ENCODE measurements at places on chromosomes 13 and 19.

- DNase-seq = peak; percentile 19
These were observed 550 bp downstream of the ZNF383 start for GRCh38 chr19:37218592-37218935.

DNA sequence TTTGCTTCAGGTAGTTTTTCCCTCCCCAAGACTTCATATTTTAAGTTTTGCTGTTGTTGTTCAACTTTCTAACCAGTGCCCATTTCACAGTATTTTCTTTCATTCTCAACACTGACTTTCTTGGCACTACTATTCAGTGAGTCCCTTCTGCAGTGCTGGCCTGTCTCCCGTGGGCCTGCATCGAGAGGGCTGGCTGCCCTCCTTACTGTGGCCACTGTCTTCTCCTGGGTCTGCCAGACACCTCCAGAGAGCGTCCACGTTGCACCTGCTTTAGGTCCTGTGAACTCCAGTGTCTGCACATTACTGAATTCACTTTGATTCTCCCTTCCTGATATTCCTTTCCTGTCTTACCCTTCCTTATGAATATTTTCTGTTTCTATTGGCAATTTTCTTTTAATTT is 27.3 kb downstream of the COL4A1 start:
- no peak for DNase-seq

GRCh38 chr13:59230484-59231264 is 933.1 kb downstream of the DIAPH3 start:
- no peak for DNase-seq

DNA sequence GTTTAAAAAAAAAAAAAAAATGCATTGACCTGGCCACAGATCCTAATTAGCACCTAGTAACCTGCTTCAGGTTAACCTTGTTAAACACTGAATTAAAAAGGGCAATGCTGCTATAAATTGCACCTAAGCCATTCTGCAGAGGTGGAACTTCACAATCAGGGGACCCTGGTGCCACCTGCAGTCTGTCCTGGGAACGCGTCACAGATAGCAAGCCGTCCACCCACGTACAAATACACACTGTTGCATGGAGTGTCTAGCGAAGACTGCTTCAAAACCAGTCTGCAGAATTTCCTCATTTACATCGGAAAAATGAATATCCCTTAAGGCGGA is 169.3 kb downstream of the COL4A1 start:
- peak; percentile 27 for DNase-seq

GRCh38 chr19:55598719-55599467 is 424 bp downstream of the FIZ1 start:
- peak; percentile 98 for DNase-seq

GRCh38 chr19:41424335-41425173 is 2.6 kb downstream of the B3GNT8 start:
- DNase-seq = no peak

- DNase-seq = no peak
These were observed 75.4 kb downstream of the GADD45B start for GRCh38 chr19:2551172-2551863.

- DNase-seq = no peak
These were observed 87.5 kb upstream of the KLF12 start for GRCh38 chr13:74221752-74222151.

- peak; percentile 47 for DNase-seq
These were observed 82.6 kb downstream of the KATNAL1 start for GRCh38 chr13:30224732-30225131.

DNA sequence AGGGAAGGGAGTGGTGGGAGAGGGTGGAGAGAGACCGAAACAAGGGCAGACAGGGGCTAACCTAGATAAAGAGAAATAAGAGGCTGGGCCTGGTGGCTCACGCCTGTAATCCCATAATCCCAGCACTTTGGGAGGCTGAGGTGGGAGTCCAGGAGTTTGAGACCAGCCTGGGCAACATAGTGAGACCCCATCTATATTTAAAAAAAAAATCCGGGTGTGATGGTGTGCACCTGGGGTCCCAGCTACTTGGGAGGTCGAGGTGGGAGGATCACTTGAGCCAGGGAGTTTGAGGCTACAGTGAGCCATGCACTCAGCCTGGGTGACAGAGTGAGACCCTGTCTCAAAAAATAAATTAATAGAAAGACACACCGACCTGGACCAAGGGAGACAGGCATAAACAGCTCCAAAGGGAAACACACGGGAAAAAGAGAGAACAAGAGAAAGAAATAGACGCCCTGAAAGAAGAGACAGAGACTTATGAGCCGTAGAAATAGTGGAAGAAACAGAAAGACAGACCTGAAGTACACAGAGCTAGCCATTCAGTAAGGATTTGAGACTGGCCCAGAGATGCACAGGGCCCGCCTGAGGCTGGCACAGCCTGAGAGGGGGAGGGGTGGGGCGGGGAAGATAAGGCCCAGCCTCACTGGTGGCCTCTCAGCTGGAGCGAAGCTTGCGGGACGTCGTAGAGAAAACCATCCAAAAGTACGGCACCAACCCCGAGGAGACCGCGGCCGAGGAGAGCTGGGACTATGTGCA is 2.2 kb downstream of the CD37 start:
- DNase-seq = no peak

GRCh38 chr19:47609906-47610894 is 1.3 kb downstream of the BICRA start:
- DNase-seq = no peak

All from fibroblast of the aortic adventitia (primary cell).